ENCODE measurements at places on chromosomes 7 and 10.

GRCh38 chr7:139725858-139726484, 51.8 kb downstream of the HIPK2 start:
- no peak for DNase-seq

DNA sequence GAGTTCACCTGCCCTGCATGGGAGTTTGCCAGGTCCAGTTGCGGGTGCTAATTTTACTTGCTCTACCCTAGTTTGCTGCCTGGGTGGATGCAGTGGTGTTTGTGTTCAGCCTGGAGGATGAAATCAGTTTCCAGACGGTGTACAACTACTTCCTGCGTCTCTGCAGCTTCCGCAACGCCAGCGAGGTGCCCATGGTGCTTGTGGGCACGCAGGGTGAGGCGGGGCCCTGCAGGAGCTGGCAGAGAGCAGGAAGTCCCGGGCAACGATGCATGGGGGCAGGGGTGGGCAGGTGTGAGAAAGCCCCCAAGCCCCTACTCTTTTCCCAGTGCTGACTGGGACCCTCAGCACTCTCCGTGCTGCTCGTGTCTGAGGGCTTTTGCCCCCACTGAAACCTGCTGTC, 31.3 kb downstream of the AGAP3 start:
- no peak for DNase-seq

- no peak for DNase-seq
These were observed 60.7 kb upstream of the FOXK1 start for GRCh38 chr7:4621396-4621795.

DNA sequence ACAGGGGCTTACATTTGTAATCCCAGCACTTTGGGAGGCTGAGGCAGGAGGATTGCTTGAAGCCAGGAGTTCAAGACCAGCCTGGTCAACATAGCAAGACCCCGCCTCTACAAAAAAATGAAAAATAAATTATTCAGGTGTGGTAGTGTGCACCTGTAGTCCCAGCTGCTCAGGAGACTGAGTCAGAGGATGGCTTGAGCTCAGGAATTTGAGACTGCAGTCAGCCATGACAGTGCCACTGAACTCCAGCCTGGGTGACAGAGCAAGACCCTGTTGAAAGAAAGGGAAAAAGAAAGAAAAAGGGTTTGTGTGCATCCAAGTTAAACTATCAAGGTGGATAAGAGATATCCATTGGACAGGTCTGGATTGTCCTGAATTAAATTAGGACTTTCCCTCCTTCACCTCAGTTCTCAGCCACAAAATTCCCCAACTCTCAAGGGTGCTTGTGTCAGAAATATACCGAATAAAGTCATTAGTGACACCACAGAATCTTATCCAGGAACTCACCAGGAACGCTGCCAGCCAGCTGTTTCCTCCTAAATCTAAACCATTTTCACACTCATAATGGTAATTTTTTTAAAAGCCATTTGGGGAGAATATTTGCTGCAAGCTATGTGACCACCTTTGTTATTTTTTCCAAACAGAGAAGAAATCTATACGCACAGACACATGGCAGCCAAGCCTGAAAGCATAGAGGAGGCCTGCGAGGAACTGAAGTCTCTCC, 12.0 kb downstream of the AFAP1L2 start:
- DNase-seq: no peak

DNA sequence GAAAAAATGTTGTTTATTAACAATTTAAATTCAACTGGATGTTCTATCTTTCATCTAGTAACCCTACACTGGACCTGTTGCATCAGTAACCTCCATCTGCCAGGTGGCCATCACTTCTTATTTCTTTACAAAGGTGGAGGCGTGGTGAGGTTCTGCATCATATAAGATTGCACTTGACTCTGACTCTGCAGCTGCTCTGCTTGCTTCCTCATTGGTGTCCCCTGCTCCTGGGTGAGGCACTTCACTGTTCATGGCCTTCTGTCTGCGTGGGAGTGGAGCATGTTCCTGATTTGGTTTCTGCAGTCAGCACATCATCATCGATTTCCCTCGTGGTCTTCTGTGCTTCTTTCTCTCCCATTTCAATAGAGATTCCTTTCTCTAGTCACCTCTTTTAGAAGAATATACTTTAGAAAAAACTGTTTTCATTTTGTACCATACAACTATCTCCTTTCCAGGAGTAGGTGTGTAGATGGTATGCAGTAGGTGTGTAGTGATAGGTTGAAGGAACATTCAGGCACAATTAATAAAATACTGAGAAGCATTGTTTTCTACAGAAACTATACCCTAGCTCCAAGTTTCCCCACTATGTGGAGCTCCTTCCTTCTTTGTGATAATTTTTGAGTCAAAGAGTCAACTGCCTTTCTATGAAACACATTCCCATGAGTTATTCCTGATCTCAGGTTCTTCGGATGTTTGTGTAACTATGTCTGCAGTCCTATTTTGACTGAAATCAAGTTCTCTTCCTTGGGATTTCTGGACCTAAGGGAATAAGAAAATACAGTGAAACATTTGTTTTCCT, 231.7 kb upstream of the CNTNAP2 start:
- DNase-seq: no peak

- DNase-seq: no peak
These were observed 11.3 kb downstream of the XRCC2 start for GRCh38 chr7:152664636-152665035.

DNA sequence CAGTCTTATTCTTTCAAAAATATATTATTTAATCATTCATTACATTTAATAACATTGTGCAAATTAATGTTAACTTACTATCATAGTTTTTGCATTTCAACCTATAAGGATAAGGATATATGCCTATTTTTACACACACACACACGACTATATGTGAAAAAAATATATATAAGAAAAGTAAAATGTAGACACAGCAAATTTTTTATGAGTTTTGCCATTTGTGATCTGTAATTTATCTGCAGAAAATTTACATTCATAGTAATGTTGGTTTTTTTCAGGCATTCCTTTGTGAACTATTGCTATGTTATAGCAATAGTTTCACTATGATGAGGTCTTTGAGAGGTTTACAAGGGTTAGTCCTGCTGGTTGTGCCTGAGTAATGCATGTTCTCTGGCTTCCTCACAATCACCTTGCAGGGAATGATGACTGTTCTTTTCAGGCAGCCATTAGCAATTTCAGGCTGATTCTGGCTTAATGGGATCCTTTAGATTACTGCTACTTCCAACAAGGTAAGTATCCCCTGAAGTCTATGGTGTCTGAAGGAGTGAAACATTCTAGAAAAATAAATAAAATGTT, 183.7 kb upstream of the CDK1 start:
- DNase-seq: peak; percentile 5

- DNase-seq: no peak
These were observed 116.6 kb downstream of the NEURL1 start for GRCh38 chr10:103610083-103610472.

GRCh38 chr7:85154282-85154937, 32.4 kb downstream of the SEMA3D start:
- DNase-seq: no peak

GRCh38 chr7:121097577-121097976, 109.1 kb downstream of the CPED1 start:
- no peak for DNase-seq

DNA sequence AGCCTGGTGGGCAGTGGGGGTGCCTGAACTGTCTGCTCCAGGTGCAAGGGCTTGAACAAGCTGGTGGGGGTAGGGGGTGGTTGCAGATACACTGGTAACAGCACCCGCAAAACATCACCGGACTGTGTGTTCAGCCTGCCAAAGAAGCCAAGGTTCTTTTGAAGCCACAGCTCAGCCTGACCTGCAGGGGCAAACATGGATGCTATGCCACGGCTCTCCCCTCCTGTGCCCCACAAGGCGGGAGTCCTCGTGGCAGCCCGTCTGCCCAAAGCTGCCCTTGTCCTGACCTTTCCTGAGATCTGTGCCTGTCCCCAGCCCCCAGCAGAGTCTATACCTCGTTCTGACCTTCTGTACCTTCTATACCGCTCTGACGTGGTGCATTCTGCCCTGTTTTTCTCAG, 285.7 kb downstream of the GLRX3 start:
- no peak for DNase-seq

DNA sequence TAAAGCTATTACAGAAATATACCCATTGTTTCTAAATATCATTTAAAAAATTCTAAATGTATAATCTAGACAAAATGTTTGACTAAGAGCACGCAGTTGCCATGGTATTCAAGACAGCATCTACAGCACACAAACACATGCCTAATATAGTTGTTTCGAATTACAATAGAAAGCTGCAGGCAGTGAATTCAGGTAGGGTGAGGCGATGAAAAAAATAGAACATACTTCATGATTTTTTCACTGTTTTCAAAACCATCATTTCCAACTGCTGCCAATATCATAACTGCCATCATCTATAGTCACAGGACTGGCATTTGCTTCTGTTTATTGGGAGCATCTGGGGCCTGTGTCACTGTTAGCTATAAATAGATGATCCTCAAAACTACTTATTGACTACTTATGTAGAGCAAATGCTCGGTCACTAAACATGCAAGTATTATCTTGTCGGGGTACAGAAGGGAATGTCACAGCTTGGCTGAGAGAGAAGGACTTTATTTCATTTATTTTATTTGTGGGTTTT, 34.4 kb upstream of the OTUD1 start:
- DNase-seq: no peak

GRCh38 chr10:58424176-58424575, 39.0 kb downstream of the TFAM start:
- DNase-seq: no peak

GRCh38 chr10:71542478-71542877, 145.8 kb downstream of the CDH23 start:
- DNase-seq: no peak

GRCh38 chr7:128053023-128053422, 21.8 kb upstream of the LRRC4 start:
- no peak for DNase-seq

DNA sequence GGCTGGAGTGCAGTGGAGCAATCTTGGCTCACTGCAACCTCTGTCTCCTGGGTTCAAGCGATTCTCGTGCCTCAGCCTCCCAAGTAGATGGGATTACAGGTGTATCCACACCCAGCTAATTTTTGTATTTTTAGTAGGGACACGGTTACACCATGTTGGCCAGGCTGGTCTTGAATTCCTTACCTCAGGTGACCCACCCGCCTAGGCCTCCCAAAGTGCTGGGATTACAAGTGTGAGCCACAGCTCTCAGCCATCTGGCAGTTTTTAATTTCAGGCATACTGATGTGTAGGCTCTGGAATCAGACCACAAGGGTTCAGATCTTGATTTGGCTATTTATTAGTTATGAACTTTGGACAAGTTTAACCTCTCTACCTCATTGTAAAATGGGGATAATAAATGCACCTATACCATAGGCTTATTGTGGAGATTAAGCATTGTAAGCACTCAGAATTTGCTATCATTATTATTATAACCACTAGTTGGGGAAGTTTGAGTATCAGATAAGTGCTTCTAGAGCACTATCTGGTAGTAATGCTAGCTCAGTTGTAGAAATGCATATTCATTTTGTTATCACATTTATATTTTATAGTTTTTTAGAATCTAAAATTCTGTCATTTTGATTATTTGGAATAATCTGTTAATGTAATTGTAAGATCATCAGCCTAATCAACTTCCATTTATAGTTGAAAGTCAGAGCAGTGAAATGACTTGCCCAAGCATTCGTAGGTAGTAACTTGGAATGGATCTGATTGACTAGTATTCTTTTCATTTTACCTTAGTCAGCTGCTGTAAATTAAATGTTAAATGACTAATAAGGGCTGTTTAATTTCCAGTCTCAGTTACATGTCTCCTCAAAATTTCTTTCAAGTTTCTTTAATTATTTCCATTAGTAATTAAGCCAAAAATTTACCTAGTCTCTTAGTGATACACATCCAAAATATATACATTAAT, 22.5 kb downstream of the KMT2E start:
- DNase-seq: no peak

GRCh38 chr10:27826369-27826768, 80.8 kb upstream of the MKX start:
- no peak for DNase-seq

DNA sequence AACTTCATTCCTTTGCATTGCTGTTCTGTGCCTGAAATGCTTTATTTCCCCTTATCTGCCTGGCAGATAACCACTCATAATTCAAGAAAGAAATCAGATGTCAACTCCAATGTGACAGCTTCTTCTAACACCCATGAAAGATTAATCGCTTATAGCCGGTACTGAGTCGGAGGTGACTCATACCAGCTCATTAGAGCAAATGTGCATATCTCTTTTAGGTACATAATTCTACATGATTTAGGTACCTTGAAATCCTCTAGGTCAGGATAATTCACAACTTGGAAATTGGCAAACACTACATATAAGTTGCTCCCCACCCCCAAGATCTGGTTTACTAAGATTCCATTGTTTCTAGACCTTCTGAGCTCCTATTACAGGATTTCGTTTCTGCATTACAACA, 554.4 kb upstream of the SORCS1 start:
- no peak for DNase-seq

- DNase-seq: no peak
These were observed 449.3 kb downstream of the CNTNAP2 start for GRCh38 chr7:146565872-146566271.

GRCh38 chr10:73494213-73494612, 1.6 kb downstream of the PPP3CB start:
- no peak for DNase-seq

GRCh38 chr10:104690101-104690500, 49.0 kb downstream of the SORCS3 start:
- DNase-seq: no peak

- DNase-seq: no peak
These were observed 2.8 kb downstream of the RBM17 start for GRCh38 chr10:6091630-6092029.

- no peak for DNase-seq
These were observed 182.2 kb downstream of the PHF14 start for GRCh38 chr7:11155883-11156282.

DNA sequence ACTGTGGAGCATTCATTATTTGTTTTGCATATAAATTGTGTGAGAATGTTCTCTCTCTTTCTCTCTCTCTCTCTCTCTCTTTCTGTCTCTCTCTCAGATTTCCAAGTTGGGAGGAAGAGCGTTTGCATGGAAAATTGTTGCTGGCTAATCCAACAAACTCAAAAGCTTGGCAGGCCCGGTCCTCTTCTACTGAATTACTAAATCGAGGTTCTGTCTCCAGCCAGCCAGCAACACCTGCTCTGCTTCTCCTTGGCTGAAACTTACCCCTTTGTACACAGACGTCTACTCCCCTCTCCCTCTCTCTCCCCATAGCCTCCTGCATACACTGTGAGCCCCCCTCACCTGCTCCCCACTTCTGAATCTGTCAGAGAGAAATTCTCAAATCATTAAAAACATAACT, 996.4 kb upstream of the AUTS2 start:
- DNase-seq: no peak

DNA sequence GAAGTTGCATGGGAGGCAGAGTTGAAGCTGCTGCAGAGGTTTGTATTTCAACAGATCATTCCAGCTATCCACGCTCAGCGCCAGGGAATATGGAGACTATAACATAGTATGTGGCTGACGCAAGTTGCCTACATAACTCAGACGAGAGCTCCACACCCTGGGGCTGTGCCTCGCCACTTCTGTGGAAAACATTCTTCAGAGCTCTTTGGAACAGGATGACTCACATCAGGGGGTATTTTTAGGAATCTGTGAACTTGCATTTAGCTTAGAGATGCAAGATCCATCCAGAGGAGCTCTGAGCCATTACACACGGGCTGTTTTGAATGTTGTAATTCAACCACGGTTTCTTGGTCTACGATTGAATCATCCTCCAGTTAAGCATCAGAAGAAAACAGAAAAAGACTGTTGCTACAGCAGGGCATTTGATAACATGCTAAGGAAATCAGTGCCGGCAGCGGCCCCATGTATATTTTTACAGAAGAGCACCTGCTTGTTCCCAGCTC, 481.5 kb upstream of the AKR1E2 start:
- no peak for DNase-seq
